ENCODE measurements at places on chromosomes 6 and 20.
A peak's percentile ranks its signal among the peaks of the same experiment; 100 is the strongest.

DNA sequence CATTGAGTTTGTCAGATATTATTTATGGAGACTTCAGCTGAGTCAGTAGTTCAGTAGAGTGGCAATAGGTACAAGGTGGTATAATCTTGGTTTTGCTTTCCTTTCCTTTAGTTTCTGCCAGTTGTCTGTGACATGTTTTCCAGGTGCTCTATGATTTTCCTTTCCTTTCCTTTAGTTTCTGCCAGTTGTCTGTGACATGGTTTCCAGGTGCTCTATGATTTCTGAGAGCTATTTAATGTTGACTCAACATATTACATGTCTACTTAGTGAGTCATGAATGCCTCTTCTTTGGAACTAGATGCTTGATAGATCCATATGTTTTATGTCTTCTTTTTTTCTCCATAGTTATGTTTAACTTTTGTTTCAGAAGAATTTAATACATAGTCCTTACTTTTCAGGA is 186.4 kb upstream of the DEFB112 start:
- DNase-seq, result no peak

DNA sequence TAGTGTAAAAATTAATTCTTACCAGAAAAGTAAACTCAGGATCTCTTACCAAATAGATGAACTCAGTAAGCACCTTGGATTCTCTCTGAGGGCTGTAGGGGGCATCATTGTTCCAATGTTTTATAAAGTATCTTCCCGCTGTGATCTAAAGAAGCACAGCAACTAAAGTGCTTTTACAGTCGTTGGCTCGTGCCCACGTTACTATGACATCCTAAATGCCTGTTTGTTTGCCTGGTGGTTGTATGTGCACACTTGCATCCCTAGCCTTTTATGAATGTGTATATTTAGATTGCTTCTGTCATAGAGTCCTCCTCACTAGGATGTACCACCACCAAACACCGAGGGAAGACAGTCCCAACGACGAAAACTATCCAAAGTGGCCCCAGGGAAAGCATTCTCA is 34.5 kb downstream of the SLX4IP start:
- peak; percentile 84 for DNase-seq

DNA sequence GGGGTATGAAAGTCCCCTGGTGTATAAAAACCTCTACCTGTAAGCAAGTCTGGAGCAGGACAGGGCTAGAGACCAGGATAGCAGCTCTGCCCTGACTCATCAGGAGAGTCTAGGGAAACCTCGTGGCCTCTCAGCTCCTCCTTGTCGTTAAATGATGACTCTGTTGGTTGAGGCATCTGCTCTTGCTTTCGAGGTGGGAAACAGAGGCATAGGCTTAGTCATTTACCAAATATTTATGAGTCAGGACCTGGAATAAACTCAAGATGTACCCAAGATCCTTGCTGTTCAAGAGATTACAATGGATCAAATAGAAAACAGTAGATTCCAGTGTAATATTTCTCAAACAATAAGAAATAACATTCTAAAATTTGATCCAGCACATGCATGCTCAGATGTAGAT is 5.5 kb downstream of the MANBAL start:
- DNase-seq, result no peak

- DNase-seq, result no peak
Observed at GRCh38 chr6:32355018-32355417, 16.7 kb downstream of the TSBP1 start.

- no peak for DNase-seq
Observed at GRCh38 chr6:37314487-37315156, 39.2 kb upstream of the RNF8 start.

DNA sequence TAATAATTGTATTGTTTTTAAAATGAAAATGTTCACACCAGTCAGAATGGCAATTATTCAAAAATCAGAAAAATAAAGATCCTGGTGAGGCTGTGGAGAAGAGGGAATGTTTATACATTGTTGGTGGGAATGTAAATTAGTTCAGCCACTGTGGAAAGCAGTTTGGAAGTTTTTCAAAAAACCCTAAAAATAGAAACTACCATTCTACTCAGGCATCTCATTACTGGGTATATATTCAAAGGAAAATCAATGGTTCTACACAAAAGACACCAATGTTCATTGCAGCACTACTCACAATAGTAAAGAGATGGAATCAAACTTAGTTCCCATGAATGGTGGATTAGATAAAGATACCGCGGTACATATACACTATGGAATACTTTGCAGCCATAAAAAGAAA is 461.5 kb upstream of the ADGRB3 start:
- DNase-seq, result no peak
